ENCODE measurements at places on chromosomes 16 and 17. TPM values are rescaled to one million over a fixed set of nuclear protein-coding genes. Genes with fewer than 3 reads are reported as not detected.

The ADAMTS18 gene
- not detected for total RNA-seq

The PGAP3 gene
- total RNA-seq: 33.5 TPM

DNA sequence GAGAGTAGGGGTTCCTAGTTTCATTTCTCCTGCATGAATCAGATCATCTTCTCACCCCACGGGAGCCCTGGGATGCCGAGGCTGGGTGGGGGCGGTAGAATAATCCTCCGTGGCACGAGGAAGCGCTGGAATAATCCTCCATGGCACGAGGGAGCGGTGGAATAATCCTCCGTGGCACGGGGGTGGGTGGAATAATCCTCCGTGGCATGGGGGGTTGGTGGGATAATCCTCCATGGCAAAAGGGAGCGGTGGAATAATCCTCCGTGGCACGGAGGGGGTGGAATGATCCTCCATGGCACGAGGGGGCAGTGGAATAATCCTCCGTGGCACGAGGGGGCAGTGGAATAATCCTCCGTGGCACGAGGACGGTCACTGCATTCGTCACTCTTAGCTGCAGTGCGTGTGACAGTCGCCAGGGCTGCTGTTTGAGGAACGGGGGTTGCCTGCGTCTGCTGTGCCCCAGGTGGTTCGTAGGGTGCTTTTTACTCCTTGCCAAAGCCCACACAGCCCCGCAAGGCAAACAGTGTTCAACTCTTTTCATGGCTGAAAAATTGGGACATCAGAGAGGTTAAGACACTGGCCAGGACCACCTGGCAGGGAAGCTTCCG lies 152.5 kb downstream of the BANP start:
- DNase-seq: no peak

- no peak for DNase-seq
Measured at GRCh38 chr16:70495425-70496182, 27.8 kb downstream of the COG4 start.

The SLC6A2 gene
- total RNA-seq: not detected

DNA sequence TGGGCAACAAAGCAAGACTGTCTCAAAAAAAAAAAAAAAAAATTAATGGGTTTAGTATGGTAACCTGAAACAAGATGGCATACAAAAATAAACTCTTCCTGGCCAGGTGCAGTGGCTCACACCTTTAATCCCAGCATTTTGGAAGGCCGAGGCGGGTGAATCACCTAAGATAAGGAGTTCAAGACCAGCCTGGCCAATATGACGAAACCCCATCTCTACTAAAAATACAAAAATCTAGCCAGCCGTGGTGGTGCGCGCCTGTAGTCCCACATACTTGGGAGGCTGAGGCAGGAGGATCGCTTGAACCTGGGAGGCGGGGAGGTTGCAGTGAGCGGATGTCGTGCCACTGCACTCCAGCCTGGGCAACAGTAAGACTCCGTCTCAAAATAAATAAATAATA lies 55.7 kb downstream of the PAFAH1B1 start:
- no peak for DNase-seq

The GAS7 gene
- total RNA-seq: 1.6 TPM

DNA sequence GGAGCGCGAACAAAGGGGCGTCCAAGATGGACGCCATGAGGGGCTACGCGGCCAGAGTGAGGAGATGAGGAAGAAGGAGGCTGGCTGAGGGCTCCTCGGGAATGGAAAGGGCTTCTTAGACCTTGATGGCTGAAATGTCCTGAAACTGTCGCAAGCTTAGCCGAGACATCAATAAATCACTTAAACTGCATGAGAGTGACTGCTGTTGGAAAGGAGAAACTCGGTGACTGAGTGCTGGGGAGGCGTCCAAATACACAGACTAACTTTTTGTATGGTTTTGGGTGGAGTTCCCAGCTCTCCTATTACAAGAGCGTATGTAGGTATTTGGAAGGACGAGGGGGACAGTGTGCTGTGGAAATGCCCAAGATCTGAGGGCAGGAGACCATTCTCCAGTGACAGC lies 1.4 kb upstream of the GEMIN4 start:
- DNase-seq: no peak

DNA sequence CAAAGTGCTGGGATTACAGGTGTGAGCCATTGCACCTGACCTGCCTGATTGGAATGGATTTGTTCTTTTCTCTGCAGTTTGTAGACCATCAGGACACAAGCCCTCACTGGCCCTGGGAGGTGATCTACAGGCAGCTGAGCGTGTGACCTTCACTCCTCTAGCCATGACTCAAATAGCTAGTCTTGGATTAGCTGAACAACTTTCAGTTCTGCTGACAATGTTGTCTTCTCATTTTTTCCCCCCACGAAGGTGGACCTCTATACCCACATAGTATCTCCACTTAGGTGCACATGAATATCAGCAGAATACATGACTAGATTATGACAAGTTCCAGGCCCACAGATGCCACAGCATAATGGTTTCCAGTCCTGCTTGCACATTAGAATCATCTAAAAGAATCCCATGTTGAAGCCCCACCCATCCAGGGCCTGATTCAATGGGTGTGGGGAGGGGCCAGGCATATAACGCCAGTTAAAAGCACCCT lies 36.8 kb downstream of the HS3ST3B1 start:
- DNase-seq: no peak

DNA sequence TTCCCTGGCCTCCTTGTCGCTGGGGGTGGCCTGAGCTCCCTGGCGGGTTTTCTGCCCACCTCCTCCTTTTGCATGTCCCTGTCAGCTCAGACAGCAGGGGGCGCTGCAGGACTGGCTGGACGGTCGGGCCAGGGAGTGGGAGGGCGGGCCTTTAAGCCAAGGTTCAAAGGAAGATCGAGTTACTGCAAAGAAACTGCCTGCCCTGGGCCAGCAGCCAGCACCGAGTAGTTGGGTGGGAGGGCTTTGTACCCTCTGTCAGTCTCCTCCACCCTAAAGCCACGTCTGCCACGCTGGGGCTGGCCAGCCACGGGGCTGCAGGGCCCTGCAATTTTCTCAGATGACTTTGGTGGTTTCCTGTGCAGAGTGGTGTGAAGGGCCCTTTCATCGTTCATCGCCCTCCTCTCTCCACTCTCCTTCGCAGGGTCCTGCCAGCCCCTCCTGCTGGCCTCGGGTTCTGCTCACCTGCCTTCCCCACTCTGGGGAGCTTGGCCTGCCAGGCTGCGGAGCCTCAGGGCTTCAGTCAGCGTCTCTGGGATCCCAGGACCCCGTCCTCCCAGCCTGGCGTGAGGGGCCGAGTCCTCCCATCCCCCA lies 12.3 kb downstream of the GPR142 start:
- DNase-seq: peak; percentile 86

- no peak for DNase-seq
Measured at GRCh38 chr16:57265850-57266530, 18.5 kb downstream of the PLLP start.

The TMED6 gene
- 5.2 TPM for total RNA-seq

GRCh38 chr17:42329025-42329976 lies 41.0 kb downstream of the STAT5A start:
- DNase-seq: no peak

DNA sequence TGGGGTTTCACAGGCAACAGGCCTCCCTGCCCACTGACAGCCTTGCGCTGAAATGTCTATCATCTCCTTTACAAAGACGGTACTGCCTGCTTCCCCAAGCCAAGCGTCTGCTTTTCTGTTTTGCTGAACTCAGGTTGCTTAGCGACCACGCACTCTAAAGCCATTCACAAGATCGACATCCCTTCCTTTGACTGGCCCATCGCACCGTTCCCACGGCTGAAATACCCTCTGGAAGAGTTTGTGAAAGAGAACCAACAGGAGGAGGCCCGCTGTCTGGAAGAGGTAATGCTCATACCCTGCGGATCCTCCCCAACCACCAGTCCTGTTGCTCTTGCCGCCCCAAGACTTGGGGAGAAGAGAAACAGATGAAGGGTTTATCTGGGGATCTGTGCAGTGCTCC lies 28.7 kb downstream of the TMEM186 start:
- no peak for DNase-seq

GRCh38 chr17:75249564-75249963 lies 11.8 kb downstream of the GGA3 start:
- DNase-seq: no peak

DNA sequence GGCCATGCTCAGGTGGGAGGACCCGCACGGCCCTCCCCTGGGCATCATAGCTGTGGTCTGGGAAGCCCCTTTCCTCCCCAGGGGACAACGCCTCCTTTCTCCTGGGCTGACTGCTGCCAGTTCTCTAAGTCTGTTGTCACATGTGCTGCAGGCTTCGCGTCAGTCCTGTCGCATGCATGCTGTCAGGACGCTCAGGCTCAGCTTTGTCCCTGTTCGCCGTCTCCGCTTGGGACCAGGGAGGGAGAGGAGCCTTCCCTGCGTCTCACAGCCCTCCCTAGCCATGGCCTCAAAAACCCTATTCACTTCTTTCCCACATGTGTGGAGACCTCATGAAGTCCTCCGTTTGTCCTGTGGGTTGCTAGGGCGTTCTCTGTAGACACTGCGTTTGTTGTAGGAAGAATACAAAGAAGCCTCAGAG lies 21.4 kb downstream of the LDHD start:
- no peak for DNase-seq

The EPX gene
- not detected for total RNA-seq

The LPO gene
- total RNA-seq: not detected

DNA sequence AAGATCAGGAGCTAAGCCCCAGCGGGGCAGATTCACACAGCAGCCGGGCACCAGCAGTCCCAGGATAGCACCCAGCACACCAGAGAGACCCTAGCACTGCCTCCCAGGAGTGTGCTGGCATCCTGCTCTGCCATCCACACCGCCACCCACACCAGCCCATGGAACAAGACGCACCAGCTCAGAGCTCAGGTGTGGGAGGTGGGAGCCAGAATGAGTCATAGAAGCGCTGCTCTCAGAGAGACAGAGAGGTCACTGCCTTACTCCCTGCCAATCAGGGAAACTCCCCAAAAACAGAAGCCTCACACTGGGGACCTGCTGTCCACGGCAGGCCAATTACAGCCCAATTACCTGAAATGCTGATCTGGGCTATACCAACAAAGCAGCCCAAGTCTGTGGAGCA lies 64.9 kb downstream of the CDYL2 start:
- DNase-seq: no peak

DNA sequence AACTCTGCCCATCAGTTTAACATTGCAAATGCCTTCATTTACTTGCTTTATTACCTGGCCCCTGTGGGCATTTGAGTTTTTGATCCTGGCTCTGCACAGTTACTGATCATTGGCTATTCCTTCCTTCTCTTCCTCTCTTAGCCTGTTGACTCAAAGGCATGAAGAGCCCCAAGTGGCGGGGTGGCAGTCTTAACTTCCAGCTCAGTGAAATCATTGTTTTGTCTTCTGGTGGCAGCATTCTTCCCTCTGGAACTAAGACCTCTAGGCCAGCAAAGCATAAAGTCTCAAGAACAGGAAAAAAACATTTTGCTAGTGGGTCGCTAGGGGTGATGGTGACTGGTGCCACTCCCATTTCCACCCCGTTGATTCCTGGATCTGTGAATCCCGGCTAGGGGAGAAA lies 52.3 kb upstream of the MRTFB start:
- no peak for DNase-seq

GRCh38 chr16:79175286-79176057 lies 425.1 kb downstream of the MAF start:
- no peak for DNase-seq

DNA sequence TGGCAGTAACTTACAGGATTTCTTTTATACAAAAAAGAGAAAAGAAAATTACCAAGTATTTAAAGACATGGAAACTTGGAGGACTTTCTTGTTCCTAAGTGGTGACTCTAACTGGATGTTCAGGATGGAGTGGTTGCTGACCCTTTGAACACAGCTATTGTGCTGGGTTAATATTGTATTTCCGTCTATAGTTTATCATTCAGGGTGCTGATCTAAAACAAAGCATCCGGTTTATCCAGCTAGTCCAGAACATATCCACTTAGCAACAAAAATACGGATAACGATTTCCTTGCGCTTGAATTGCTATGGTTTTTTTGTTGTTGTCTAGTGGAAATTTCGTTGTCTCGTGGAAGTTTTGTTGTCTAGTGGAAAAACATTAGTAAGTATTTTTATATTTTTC lies 38.2 kb downstream of the SNTB2 start:
- no peak for DNase-seq

The TEKT5 gene
- 0.68 TPM for total RNA-seq

DNA sequence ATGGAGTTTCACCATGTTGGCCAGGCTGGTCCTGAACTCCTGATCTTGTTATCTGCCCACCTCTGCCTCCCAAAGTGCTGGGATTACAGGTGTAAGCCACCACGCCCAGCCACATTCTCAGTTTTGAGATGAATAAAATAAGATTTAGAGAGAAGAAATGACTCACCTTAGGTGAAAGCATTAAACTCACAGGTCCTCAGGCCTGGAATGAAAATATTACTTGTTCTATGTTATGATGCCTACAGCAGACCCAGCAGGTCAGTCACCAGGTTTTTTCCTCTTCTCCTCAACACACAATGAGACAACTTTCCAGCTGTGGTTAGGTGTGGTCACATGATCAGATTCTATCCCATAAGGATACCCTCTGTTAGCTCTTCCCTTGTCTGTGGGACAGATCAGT lies 150.3 kb downstream of the C16orf95 start:
- no peak for DNase-seq

- no peak for DNase-seq
Measured at GRCh38 chr17:77206158-77206956, 65.6 kb downstream of the SEC14L1 start.

DNA sequence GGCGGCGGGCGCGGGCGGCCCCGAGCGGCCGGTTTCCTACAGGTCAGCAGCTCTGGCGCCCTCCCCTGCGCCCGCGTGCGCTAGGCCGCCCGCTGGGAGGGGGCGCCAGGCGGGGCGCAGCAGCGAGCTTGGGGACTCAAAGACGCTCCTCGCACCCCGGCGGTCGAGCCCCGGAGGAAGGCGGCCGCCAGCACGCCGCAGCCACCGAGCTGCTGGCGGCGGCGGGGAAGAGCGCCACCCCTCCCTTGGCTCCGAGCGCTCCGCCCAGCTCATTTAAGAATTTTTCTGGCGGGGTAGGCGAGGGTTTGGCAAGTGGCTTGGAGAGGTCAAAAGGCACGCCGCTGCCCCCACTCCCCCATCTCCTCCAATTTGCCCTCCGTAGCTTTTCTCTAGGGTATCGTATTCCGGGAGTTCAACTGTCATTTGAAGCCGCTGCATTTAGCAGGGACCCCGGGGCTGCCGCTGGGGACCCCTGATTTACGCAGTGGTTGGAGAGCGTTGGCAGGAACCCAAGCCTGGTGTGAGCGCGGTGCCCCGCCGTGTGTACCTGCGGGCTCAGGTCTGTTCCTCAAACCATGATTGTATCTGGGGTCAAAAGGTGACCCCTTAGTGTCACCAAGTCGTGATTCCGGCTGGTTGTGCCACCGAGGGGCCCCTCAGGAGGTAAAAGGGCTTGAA lies 59.5 kb upstream of the GSE1 start:
- DNase-seq: peak; percentile 50

The PROCA1 gene
- total RNA-seq: 17.3 TPM

The TP53TG3C gene
- total RNA-seq: not detected

DNA sequence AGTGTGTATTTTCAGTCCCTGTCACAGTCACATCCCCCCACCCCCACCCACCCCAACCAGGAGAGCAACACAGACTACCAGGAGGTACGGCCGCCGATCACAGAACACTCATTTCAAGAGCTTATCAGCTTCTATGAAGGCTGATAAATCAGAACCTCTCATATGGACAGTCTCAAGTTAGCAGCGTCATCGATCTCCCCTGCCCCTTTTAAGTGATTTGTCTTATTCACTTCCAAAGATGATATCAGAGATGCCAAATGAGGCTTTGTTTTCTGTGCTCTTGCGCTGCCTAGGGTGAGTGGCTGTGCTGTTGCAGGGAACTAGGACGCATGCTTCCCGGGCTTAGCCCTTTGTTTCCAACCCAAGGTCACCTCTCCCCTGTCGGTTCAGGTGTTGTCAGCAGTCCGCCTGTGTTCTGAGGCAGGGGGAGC lies 26.8 kb upstream of the PMFBP1 start:
- DNase-seq: no peak

The SHBG gene
- not detected for total RNA-seq

The FBXW10 gene
- not detected for total RNA-seq

- DNase-seq: no peak
Measured at GRCh38 chr16:49875806-49876715, 20.1 kb upstream of the ZNF423 start.
